ENCODE measurements at places on chromosomes 6 and 20. TPM values are rescaled to one million over a fixed set of nuclear protein-coding genes. Genes with fewer than 3 reads are reported as not detected.

OVOL2 gene
- not detected for polyA plus RNA-seq

DNA sequence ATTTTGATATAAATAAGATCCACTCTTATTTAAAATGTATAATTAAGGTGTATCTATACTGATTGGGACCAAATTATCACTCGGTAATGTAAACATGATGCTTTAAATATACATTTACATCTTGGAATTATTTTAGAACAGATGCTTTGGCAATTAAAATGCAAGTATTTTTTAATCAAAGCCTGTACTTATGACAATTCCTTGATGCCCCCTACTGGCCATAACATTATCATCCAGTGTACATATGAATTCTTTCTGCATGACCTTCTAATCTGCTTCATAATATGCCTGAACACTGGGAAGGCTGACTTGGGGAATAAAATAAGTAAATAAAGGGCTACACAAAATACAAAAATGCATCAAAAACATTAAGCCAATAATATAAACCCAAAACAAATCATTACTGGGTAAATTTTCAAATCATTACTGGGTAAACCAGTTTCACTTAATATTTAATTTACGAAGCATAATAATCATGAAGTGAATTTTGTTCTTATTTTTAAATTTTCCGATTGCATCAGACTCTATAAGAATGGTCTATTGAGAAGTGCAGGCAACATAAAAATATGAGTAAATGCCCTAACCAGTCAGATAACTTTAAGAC is 65.1 kb downstream of the CGA start:
- no peak overlapping the region for H3K4me3 ChIP-seq
- no peaks in the 10 kb centered on the region for H3K36me3 ChIP-seq
- no peaks in the 10 kb centered on the region for H3K4me1 ChIP-seq
- H3K27ac ChIP-seq, result no peak overlapping the region

COL9A3 gene
- polyA plus RNA-seq, result 0.87 TPM

DNA sequence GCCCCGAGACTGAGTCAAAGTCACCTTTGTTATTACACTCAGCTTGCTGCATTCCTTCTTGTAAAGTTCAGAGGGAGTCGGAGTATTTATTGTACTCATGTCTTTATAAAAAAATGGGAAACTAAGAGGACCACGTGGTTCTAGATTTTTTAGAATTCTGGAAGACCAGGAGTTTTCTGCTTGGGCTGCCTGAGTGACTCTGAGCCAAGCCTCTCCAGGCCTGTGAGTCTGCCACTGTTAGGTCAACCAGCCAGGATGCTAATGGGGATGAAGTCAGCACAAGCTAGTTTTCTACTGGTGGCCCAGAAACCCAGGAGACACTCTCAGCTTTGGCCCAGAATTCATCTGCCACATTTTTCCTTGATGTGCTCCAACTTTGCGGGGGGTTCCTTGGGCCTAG is 453.5 kb upstream of the SULF2 start:
- no peak overlapping the region for H3K4me3 ChIP-seq
- peaks cover 7% of the 10 kb centered on the region for H3K4me1 ChIP-seq
- H3K36me3 ChIP-seq, result no peaks in the 10 kb centered on the region
- no peak overlapping the region for H3K27ac ChIP-seq
- H3K27me3 ChIP-seq, result peaks cover 4% of the 10 kb centered on the region

DNA sequence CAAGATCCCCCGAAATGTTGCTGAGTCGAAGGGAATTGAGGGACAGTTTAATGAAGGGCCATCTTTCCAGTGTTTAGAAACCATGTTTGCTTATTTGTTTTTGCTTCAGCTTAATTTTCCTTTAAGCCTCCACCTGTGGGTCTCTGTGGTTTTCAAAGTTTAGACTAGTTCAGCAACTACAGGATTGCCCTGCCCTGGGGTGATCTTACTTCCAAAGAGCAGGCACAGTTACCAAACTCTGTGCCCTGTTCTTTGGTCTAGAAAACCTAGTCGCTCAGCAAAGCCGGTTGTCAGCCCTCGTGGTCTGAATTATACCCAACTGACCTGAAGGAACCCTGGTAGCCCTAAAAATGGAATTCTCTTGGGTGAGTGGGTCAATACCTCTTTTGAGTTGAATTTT is 219.2 kb upstream of the GMDS start:
- H3K4me1 ChIP-seq, result no peaks in the 10 kb centered on the region
- no peaks in the 10 kb centered on the region for H3K36me3 ChIP-seq
- H3K27ac ChIP-seq, result no peak overlapping the region
- H3K27me3 ChIP-seq, result peaks cover 13% of the 10 kb centered on the region
- DNase-seq, result no peak
- H3K4me3 ChIP-seq, result no peak overlapping the region

DNA sequence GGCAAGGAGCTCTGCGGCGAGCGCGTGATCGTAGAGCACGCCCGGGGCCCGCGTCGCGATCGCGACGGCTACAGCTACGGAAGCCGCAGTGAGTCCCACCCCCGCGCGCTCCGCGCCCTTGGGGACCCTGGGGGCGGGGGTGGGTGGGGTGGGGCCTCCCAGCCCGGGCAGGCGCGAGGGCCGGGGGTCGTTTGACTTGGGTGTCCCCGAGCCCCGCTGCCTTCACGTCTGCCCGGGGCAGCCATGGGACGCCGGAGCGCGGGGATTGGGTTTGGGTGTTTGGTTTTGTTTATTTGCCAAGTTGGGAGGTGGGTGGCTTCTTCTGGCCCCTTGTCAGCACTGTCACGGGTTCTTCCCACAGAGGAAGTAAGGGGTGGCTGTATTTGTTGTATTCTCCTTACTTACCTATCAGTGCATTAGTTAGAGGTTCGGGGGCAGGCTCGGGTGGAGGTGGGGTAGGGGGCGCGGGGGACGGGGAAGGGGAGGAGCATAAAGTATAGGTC is 777 bp downstream of the SRSF6 start:
- peaks cover 26% of the 10 kb centered on the region for H3K36me3 ChIP-seq
- peak overlapping the region; percentile 95 for H3K4me3 ChIP-seq
- H3K27me3 ChIP-seq, result peaks cover 26% of the 10 kb centered on the region
- DNase-seq, result no peak
- H3K27ac ChIP-seq, result peak overlapping the region; percentile 100

GRCh38 chr6:28462401-28462800 is 19.1 kb upstream of the ZSCAN23 start:
- DNase-seq, result no peak
- H3K27me3 ChIP-seq, result peaks cover 31% of the 10 kb centered on the region
- H3K36me3 ChIP-seq, result no peaks in the 10 kb centered on the region
- H3K4me3 ChIP-seq, result no peak overlapping the region
- H3K4me1 ChIP-seq, result no peaks in the 10 kb centered on the region

DNA sequence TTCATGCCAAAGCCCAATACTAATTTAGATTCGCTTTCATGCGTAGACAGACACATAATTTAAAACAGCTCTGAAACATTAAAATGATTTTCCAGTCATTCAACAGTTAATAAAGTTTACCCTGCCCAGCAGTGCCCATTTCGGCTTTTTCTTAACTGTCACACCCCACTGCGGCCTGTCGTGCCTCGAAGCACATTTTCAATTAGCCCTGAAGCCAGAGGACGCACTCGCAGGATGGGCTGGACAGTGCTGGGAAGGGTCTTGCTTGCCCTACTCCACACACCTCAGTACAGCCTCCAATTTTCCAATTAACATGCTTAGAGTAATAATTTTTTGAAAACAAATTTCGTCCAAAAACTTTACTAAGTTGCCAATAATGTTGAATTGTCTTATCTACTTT is 35.3 kb downstream of the TAF4 start:
- peaks cover 5% of the 10 kb centered on the region for H3K27me3 ChIP-seq
- H3K27ac ChIP-seq, result peak overlapping the region; percentile 72
- DNase-seq, result no peak
- H3K36me3 ChIP-seq, result no peaks in the 10 kb centered on the region
- no peak overlapping the region for H3K4me3 ChIP-seq

GRCh38 chr6:100880853-100881706 is at the start of gene ASCC3:
Gene ASCC3 (minus strand): TSS chr6:100881329. CDS start chr6:100867997, 13,332 bp downstream.
- peaks cover 8% of the 10 kb centered on the region for H3K27me3 ChIP-seq
- DNase-seq, result peak; percentile 88
- H3K4me1 ChIP-seq, result peaks cover 60% of the 10 kb centered on the region
- no peaks in the 10 kb centered on the region for H3K36me3 ChIP-seq
- H3K4me3 ChIP-seq, result peak within 1 kb of the TSS; percentile 100

Measured in immature natural killer cell (primary cell).